ENCODE measurements at places on chromosomes 12 and 14. TPM values are rescaled to one million over a fixed set of nuclear protein-coding genes. Genes with fewer than 3 reads are reported as not detected.
A peak's percentile ranks its signal among the peaks of the same experiment; 100 is the strongest.

DNA sequence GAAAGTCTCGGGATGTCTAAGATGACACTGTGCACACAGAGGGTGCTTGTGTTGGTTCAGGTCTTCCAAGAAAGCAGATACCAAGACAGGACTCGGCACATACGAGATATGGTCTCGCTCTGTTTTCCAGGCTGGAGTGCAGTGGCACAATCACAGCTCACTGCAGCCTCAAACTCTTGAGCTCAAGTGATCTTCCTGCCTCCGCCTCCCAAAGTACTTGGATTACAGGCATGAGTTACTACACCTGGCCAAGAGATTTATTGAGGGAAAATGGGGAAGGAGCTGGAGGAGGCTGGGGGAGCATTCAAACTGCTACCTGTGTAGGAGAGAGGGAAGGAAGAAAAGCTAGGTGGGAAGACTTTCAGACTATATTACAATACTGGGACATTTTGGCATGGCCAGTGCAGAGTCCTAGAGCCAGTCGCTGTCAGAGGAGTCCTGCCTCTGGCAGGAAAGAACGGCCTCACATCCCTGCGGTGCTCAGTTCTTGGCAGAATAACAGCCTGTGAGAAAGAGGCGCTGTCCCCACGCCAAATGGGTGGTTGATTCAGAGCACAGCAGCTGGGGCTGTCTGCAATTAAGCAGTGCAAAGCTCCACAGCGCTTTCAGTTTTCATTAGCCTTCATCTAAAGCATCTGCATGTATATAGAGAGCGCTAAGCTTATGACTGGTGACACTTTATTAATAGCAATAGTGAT is 18.3 kb downstream of the SLC17A8 start:
- DNase-seq = peak; percentile 66

- no peak for DNase-seq
Observed at GRCh38 chr12:106672314-106673025, 89.7 kb downstream of the RFX4 start.

GRCh38 chr12:93050026-93050747 is 121.1 kb upstream of the EEA1 start:
- DNase-seq = no peak

DNA sequence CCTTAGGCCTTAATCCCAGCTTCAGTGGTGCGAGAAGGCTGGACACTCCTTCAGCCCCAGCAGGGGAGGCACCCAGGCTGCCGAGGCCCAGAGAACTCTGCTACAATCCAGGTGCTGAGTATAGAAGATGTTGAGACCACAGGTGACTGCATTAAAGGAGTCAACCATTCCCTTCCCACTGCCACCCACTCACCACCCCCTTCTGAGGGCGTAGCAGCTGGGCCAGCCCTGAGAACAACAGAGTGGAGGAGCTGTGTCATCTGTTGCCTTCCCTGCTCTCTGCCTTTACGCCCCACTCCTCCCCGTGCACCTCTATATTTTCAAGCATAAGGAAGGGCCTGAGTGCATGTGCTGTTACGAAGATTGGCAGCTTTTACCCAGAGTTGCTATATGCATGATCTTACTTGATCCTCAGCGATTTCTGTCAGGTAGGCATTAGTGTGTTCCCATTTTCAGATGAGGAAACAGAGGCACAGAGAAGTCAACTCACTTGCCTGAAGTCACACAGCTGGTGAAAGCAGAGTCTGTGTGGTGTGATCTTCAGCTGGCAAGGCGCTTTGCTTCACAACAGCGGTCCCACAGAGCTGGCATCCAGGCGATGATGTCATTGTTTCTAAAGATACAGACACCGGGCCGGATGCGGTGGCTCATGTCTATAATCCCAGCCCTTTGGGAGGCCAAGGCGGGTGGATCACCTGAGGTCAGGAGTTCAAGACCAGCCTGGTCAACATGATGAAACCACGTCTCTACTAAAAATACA is 46.7 kb downstream of the RIN3 start:
- DNase-seq = no peak

DNA sequence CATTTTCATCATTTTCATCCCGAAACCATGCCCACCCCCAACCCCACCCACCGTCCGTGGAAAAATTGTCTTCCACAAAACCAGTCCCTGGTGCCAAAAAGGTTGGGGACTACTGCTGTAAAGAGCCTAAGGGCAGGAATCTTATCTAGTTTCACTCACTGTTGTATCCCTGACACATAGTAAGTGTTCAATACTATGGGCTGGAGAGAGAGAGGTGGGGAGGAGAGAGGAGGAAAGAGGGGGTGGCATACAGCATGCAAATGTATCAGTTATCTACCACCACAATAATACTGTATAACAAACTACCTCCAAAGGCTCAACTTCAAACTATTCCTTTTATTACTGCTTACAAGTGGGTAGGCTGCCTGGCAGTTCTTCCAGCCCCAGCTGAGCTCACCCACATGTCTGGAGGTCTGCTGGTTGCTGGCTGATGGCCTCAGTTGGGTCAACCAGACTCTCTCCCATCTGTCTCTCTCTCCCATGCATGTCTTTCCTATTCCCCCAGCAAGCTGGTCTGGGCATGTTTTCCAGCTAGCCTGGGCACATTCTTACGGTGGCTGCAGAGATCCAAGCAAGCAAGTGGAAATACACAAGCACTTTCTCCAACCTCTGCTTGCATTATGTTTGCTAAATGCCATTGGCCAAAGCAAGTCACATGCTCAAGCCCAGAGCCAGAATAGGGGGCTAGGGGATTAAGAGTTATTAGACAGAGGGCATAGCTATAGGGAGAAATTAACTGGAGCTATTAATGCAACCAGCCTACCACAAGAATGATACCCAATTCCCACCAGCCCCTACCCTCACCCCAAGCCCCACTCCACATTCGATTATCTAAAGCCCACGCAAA is 31.6 kb upstream of the FICD start:
- no peak for DNase-seq

DNA sequence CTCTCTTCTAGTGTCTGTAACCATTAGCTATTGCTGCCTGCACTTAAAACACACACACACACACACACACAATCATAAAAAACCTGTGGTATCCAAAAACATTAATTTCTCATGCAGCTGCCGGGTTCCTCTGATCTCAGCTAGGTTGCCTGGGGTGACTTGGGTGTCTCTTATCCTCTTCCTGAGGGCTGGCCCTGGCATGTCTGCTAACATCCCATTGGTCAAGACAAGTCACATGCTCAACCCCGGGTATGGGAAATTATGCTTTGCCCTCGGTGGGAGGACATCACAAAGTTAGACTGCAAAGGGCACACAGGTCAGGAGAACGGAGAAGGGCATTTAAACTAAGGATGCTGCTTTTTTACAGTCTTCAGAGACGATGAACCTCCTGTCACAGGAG is 55.7 kb downstream of the TRPV4 start:
- DNase-seq = no peak

DNA sequence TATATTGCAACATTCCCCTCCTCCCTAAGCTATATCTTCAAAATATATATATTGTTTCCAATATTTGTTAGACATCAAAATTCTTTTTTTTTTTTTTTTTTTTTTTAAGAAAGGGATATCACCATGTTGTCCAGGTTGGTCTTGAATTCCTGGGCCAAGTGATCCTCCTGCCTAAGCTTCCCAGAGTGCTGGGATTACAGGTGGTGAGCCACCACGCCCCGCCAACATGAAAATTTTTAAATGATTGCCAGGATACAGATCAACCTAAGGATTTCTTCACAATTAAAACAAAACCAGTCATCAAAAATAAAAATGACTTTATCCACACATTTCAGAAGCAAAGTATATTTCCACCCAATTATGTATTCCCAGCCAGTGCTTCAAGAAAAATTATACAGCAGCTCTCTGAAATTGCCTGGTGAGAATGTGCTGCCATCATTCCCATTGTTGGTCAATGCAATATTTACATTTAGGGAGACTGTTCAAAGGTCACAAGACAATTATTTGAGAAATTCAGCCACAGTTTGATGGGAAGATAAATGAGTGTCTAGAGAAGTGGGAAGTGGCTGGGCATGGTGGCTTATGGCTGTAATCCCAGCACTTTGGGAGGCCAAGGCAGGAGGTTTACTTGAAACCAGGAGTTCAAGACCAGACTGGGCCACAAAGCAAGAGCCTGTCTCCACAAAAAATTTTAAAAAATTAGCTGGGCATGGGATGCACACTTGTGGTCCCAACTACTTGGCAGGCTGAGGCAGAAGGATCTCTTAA is 141.7 kb upstream of the AMIGO2 start:
- DNase-seq = no peak

DNA sequence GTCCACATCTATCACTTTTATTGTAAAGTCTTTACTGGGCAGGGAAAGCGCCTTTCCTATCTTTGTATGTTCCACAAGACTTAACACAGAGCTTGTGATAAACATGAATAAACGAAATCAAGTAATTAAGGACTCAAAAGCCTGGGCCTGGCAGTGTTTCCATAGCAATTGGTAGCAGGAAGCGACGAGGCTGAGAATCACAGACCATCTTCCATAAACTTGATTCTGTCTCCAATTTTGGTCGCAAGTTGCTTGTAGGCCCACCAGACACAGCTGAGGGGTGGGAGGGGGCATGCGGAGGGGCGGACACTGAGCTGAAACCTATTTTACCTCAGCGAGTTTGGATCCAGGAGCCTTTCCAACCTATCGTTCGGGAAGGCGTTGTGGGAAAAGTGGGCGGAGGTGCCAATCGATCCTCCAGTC is 302 bp downstream of the CCDC38 start:
- DNase-seq = no peak

DNA sequence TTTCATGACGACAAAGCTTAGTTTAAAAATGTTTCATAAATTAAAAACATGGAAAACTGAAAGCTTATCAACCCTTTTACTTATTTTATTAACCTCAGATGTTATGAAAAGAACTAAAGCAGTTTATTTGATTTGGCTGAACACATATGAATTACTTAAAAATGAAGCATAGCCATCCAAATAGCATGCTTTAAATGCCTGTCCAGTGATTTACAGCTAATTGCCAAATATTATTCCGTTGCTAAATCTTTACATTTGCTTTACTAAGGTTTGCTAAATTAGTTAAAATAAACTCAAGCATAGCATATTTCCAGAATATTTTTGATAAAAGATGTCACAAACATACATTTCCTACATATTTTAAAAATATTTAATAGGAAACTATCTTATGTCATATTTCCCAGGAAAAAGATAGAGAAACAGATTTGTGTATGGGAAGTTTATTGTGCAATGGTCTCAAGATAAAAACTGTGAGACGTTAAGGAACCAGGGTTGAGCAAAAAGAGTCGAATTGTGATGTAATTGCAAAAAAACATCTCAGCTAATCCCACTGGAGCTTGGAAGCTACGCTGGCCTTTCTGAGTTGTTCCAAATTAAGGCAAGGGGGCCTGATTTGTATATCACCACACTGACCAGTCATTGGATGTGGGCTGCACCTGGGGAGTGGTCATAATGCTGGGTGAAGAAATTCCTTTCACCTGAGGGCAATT is 25.8 kb downstream of the GPR135 start:
- DNase-seq = no peak

DNA sequence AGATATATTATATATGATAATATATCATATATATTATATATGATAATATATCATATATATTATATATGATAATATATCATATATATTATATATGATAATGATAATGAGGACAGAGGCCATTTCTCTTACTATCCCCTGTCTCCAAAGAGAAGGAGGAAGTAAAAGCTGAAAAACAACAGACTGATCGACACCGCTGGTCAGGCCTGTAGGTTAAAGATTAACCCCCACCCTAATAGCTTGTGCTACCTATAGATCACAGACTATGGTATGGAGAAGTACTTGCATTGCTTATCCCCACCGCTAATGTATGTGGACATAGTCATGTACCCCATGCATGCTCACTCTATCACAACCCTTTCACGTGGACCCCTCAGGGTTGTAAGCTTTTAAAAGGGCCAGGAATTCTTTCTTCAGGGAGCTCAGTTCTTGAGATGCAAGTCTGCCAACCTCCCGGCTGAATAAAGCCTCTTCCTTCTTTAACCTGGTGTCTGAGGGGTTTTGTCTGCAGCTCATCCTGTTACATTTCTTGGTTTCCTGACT is 786.1 kb upstream of the TMEM132C start:
- no peak for DNase-seq

- DNase-seq = no peak
Observed at GRCh38 chr12:542395-543113, 82.8 kb downstream of the B4GALNT3 start.

- DNase-seq = no peak
Observed at GRCh38 chr12:49661191-49661590, 37.8 kb downstream of the PRPF40B start.

DNA sequence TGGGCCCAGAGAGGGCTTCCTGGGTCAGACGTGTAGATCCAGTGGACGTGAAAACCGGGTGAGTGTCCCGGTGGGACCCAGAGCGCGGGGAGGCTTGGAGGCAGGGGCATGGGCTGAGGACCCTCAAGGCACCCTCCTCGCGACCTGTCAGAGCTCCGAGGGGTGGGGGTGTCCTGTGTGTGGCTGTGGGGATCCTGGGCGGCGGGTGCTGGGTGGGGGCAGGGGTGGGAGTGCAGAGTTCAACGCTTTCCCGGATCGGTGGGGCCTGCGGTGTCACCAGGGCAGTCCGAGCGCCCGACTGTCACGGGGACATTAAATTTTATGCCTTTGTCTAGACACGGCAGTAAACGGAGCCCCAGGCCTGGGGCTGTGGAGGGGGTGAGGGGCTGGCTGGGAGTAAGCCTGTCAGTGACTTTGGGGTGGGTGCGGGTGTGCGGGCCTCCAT is 1.0 kb downstream of the TMEM121 start:
- no peak for DNase-seq

SERPINA10 gene
- not detected for total RNA-seq

TRPV4 gene
- total RNA-seq = 2.5 TPM

NELL2 gene
- 1.2 TPM for total RNA-seq

APAF1 gene
- 14.3 TPM for total RNA-seq

FRMD6 gene
- 56.7 TPM for total RNA-seq

ASPG gene
- total RNA-seq = 0.13 TPM
